ENCODE measurements at places on chromosomes 13 and 19.

- DNase-seq, result no peak
Measured at GRCh38 chr13:80400164-80400864, 59.4 kb upstream of the SPRY2 start.

DNA sequence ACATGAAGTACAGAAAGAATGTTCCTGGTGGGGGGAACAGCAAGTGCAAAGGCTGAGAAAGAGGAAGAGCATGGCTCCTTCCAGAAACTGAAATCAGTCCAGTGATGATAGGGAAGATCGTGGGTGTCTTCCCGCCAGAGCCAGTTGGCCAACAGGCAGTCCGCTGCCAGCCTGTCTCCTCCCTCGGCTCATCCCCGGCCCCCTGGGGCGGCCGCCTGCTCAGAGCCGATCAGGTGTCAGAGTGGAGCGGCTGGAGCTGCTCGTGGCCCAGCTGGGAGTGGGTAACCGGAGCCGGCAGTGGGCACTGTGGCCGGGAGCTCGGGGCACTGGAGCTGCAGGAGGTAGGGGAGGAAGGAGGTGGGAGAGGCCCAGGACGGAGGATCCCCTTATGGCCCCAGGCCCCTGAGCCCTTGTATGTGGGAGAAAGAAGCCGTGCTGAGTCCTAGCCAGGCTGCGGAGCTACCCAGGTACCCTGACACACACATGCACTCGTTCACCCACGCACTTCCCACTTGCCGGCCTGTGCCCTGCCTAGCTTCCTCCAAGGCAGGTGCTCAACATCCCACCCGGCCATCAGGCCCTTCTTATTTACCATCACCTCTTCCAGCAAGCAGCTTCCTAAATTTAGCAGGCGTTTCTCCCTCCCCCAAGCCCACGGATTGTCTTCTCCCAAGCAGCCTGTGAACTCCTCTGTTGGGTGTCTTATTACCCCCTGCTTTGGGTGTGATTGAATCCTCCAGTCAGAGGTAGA is 1.7 kb downstream of the ANKRD24 start:
- no peak for DNase-seq

- DNase-seq, result peak; percentile 37
Measured at GRCh38 chr19:51571599-51571998, 516 bp downstream of the ZNF175 start.

GRCh38 chr13:32125221-32125689 is 93.7 kb downstream of the FRY start:
- peak; percentile 41 for DNase-seq

DNA sequence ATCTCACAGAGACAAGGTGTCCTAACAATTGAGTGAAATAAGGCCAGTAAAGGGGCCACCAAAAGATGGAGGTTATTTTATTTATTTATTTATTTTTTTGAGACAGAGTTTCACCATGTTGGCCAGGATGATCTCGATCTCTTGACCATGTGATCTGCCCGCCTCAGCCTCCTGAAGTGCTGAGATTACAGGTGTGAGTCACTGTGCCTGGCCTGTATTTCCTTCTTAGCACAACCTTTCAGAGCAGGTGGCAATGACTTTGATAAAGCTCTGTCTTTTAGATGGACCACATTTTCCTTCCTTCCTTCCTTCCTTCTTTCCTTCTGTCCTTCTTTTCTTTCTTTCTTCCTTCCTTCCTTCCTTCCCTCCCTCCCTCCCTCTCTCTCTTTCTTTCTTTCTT is 11.0 kb upstream of the DOCK6 start:
- DNase-seq, result no peak

GRCh38 chr13:35179494-35179893 is 237.4 kb downstream of the NBEA start:
- no peak for DNase-seq

DNA sequence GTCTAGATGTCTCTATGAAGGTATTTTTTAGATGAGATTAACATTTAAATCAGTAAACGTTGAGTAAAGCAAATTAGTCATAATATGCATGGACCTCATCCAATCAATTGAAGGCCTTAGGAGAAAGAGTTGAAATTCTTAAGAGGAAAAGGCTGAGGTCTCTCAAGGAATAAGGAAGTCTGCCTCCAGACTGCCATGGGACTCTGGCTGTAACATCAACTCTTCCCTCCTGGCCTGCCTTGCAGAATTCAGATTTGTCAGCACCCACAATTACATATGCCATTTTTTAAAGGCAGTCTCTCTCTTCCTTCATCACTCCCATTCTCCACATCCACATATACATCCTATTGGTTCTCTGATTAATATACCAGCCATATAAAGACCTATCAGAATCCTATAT is 28.8 kb upstream of the INTS6 start:
- DNase-seq, result no peak

- DNase-seq, result peak; percentile 42
Measured at GRCh38 chr19:33194886-33195644, 935 bp downstream of the LRP3 start.

- no peak for DNase-seq
Measured at GRCh38 chr19:33687481-33688170, 65.9 kb downstream of the CHST8 start.

GRCh38 chr13:51957377-51958216 is 53.7 kb downstream of the ATP7B start:
- peak; percentile 13 for DNase-seq

- peak; percentile 16 for DNase-seq
Measured at GRCh38 chr19:34075661-34076091, 96.6 kb upstream of the LSM14A start.

- DNase-seq, result peak; percentile 93
Measured at GRCh38 chr19:46542428-46543230, 47.0 kb upstream of the PNMA8B start.

- peak; percentile 3 for DNase-seq
Measured at GRCh38 chr13:33072282-33072681, 56.1 kb downstream of the KL start.

- DNase-seq, result peak; percentile 28
Measured at GRCh38 chr13:112849500-112849899, 119.5 kb upstream of the MCF2L start.

GRCh38 chr13:28754698-28755545 is 36.2 kb upstream of the SLC46A3 start:
- DNase-seq, result peak; percentile 76

DNA sequence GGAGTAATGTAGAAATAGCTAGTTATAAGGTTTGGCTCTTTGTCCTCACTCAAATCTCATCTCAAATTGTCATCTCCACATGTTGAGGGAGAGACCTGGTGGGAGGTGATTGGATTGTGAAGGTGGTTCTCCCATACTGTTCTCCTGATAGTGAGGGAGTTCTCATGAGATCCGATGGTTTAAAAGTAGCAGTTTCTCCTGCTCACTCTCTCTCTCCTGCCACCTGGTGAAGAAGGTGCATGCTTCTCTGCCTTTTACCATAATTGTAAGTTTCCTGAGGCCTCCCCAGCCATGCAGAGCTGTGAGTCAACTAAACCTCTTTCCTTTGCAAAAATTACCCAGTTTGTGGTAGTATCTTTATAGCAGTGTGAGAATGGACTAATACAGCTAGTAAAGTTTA is 849.4 kb downstream of the DACH1 start:
- no peak for DNase-seq

DNA sequence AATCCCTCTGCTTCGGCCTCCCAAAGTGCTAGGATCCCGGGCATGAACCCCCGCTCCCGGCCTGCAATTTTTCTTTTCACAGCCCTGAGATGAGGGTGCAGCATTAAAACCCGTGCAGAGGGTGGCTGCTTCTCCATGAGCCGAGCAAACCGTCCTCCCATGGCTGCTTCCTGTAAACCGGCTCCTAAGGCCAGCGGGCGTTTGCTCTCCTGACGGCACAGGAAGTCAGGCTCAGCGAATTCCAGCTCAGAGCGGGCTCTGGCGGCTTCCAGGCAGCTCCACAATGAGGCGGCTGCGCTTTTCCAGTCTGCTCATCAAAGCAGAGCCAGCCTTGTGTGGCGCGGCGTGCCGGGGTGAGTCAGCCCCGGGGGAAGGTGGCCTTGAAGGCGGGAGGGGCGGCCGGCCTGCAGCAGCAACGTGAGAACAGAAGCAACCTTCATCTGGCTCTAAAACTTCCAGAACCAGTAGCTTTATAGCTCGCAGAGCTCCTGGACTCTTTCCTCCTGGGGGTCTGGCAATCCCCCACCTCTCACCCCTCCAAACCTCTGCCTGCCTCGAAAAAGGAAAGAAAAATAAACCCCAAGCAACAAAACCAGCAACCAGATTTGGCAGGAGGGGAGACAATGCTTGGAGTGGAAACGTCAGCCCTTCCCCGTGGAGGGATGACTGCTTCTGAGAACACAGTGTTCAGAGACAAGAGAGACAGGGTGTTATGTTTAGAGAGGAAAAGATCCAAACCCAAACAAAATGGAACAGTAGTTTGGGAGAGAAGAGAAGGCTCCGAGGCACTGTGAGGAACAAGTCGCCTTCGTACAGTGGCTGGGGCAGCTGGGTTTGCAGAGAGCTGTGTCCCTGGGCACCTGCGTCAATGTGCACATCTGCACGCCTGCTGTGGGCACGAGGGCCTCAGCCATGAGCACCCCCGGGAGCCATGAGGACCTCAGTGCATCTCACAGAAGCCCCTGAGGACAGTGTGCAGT is 67.8 kb downstream of the GADD45B start:
- peak; percentile 81 for DNase-seq

GRCh38 chr19:1921825-1922224 is 16.6 kb downstream of the ADAT3 start:
- no peak for DNase-seq

DNA sequence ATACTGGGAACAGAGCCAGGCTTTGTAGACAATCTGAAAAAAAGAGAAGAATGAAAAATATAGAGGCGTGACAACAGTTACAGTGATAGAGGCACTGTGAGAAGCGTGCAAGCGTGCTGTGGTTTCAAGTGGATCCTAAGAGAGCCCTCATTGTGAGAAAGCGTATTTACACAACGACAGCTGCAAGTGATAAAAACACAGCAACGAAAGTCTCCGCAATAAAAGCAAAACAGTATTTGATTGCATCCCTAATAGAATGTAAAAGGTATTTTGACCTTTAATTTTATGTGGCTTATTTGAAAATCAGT is 642.7 kb upstream of the ARGLU1 start:
- no peak for DNase-seq

GRCh38 chr19:18393836-18394235 is 3.6 kb downstream of the LRRC25 start:
- DNase-seq, result no peak

GRCh38 chr19:10587022-10587838 is at the start of gene AP1M2:
TSS of gene AP1M2 (minus strand) at chr19:10587312. CDS start at chr19:10587231, 81 bp downstream.
- no peak for DNase-seq

DNA sequence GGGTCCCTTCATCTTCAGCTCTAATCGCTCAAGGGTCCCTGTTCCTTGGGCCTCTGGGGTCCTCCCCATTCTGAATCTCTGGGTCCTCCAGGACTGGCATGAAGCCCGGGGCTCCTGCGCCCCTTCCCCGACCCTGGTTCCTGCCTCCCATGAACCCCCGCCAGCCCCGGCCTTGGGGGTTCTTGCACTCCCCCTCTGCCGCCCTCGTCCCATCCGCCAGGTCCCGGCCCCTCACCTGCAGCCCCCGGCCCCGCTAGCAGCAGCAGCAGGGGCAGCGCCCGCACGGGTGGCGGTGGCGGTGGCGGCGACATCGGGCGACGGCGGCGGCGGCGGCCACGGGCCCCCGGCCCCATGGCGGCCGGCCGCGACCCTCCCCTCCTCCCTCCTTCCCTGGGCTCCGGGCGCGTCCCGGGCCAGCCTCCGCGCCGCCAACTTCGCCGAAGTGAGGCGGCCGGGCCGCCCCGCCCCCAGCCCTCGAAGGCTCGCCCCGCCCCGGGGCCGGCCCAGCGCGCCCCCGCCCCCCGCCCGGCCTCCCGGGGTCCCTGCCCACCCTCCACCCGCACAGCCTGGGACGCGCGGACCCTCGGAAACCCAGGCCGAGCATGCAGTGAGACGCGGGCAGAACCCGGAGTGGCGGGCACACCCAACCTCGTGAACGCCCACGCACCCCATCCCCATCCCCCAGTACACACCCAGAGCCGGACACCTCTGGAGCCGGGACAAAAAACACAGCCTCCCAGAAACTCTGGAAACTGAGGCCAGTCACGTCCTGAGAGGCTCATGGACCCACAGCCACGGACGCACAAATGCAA is at the start of gene NOTCH3:
TSS of gene NOTCH3 (minus strand) at position 443 of the 812 bp plus-strand sequence. CDS start at position 353, 90 bp downstream.
- no peak for DNase-seq

GRCh38 chr19:5790559-5791520 is at the start of gene DUS3L:
TSS of gene DUS3L (minus strand) at chr19:5791163. CDS start at chr19:5791141, 22 bp downstream.
- peak; percentile 99 for DNase-seq

- DNase-seq, result no peak
Measured at GRCh38 chr19:9971166-9971897, 35.0 kb upstream of the OLFM2 start.

DNA sequence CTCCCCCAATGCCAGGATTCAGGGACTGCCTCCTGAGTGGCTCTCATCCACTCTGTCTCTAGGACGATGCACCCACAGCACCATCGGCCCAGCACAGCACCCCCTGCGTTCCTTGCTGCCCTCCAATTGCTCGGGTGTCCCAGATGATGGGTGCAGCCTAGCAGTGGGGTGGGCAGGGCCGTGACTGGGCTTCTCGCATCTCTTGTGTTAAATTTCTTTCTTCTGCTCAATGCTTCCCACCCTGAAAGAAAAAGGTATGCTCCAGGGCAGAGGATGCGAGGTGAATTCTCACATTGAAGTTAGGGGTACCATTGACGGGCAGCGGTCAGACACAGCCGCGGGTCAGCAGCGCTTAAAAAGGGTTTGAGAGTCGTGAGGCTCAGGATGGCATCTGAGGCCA is 232.4 kb upstream of the SGCG start:
- DNase-seq, result no peak

DNA sequence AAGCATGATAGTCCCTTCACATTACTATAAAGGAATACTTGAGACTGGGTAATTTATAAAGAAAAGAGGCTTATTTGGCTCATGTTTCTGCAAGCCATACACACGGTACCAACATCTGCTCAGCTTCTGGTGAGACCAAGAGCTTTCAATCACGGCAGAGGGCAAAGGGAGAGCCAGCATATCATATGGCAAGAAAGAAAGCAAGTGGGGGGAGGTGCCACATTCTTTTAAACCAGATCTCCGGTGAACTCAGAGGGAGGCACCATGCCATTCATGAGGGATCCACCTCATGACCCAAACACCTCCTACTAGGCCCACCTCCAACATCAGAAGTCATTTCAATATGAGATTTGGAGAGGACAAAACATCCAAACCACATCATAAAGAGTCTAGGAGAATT is 20.3 kb downstream of the XPO4 start:
- DNase-seq, result no peak

DNA sequence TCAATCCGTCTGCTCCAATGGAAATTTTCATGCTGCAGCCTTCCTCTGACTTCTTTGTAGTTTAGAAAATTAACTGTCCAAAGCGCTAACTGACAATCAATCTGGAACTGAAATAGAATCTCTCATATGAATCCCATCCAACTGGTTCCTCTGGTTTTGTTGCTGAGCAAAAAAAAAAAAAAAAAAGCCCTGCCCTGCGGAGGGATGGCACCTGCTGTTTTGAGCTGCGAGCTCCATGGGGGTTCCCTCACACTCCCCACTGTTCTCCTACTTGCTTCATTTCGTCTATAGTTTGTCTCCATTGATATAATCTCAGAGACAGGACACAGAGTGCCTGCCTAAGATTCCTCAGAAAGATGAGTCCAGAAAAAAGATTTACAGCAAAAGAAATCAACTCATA is 33.4 kb downstream of the FAAP24 start:
- DNase-seq, result no peak

GRCh38 chr13:112194167-112194530 is 127.2 kb downstream of the SOX1 start:
- no peak for DNase-seq

GRCh38 chr19:50722201-50723013 is 757 bp upstream of the CLEC11A start:
- DNase-seq, result no peak
